NCI-H1417 (cell line): ENCODE measurements at places on chromosomes 4 and X.

GRCh38 chr4:76611616-76612207, 176.7 kb downstream of the SHROOM3 start:
- no peak for DNase-seq

GRCh38 chr4:93879919-93880318, 51.4 kb downstream of the ATOH1 start:
- DNase-seq = no peak

GRCh38 chrX:73827406-73827805, 264.4 kb downstream of the CHIC1 start:
- no peak for DNase-seq

DNA sequence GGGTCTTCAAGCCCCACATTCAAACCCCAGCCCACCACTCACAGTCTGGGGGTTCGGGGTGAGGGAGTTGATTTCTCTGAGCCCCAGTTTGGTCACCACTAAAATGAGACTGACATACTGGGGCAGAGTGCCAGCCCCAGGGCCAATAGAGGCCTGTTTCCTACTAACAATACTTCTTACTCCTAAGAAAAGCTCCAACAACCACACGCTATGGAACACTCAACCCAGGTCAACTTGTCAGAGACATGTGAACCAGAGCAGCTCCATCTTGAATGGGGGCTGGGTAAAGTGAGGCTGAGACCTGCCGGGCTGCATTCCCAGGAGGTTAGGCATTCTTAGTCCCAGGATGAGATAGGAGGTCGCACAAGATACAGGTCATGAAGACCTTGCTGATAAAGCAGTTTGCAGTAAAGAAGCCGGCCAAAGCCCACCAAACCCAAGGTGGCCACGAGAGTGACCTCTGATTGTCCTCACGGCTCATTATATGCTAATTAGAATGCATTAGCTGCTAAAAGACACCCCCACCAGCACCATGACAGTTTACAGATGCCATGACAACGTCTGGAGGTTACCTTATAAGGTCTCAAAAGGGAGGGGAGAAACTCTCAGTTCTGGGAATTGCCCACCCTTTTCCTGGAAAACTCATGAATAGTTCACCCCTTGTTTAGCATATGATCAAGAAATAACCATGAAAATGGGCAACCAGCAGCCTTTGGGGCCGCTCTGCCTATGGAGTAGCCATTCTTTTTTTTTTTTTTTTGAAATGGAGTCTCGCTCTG, 26.6 kb upstream of the HTRA3 start:
- no peak for DNase-seq

DNA sequence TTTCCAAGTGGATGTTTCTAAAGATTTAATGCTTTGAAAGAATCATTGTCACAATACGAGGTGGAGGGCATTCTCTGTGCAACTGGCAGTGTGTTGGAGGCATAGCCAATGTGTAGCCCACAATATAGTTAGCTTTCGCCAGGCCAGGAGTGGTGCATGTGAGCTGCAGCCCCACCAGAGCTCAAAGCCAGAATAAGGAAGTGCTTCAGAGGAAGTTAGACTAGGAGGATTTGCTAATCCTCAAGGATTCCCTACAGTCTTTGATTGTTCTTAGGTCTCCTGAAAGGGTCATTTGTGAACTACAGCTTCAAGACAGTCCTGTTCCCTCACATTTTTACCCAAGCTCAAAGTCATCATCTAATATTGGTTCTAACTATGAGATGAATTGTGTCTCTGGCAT, 16.4 kb downstream of the TRPC5OS start:
- no peak for DNase-seq

GRCh38 chrX:2316534-2316933, 184.2 kb downstream of the DHRSX start:
- no peak for DNase-seq
